Endothelial cell of umbilical vein (primary cell): ENCODE measurements at places on chromosomes 3 and 15. TPM values are rescaled to one million over a fixed set of nuclear protein-coding genes. Genes with fewer than 3 reads are reported as not detected.

DNA sequence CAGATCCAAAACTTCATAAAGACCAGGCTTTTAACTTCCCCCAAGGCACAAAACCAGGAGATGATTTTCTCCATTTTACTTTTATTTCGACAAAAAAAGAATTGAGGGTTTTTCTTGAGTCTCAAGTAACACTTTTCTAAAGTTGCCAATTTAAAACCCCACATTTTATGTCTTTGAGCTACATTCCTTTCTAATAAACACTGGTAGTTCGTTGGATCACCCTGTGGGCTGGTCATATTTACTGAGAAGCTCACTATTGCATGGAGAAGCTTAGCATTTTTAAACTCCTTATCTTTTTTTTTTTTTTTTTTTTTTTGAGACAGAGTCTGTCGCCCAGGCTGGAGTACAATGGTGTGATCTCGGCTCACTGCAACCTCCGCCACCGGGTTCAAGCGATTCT lies 255.1 kb upstream of the TPM1 start:
- no peak for DNase-seq

DNA sequence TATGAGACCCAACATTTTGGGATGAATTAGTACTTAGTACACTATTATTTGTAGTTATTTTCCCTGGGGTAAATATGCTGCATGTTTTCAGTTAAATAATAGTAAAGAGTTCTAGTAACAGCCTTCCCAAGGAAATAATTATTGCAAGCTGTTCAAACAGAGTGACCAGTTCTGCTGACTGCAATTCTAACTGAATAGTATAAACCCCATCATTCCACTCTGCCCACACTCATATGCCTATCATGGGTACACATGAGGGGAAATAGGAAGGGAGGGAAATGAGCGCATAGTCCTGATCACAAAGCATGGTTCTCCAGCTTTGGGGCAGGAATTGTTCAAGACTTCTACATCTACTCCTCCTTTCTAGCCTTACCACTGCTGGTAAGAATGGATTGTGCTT lies 18.7 kb downstream of the UQCC5 start:
- DNase-seq, result no peak

DNA sequence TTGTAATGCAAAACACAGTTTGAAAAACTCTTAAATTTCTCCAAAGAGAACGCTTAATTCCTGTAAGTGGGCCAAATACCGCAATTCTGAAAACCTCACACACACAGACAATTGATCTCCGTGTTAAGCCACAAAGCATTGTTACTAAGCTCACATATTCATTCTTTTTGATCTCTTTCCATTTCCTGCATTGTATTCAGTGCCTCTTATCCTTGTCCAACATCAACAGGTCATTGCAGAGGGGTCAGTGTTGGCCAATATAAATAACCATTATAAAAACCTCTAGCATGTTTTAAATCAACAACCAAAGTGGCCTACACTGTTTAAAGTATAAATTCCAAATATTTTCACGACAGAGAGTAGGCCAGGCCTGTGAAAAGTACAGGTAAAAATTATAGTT lies 171.1 kb downstream of the PDZRN3 start:
- no peak for DNase-seq

- DNase-seq, result no peak
Measured at GRCh38 chr15:61681676-61682075, 378.6 kb downstream of the VPS13C start.

DNA sequence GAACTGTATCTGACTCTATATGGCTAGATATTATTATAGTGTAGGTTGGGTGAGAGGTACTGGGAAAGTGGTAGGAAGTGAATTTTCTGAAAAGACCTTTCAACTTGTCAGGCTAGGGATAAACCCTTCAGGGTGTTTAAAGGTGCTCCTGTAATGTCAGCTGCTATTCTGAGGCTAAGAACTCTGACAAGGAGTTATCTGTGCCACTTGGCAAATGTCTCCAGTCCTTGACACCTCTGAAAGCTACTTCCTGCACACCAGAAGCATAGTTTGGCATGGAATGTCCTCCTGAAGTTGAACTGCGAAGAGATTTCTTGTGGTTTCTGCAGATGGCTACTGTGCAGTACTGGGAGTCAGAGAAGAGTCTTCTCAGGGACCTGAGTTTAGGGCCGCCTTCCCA lies 194.3 kb downstream of the CDIN1 start:
- no peak for DNase-seq

GRCh38 chr3:100209948-100210771 lies 50.6 kb upstream of the TBC1D23 start:
- no peak for DNase-seq

- no peak for DNase-seq
Measured at GRCh38 chr3:73473181-73473897, 151.4 kb downstream of the PDZRN3 start.

- no peak for DNase-seq
Measured at GRCh38 chr3:141795276-141795675, 32.1 kb downstream of the GRK7 start.

DNA sequence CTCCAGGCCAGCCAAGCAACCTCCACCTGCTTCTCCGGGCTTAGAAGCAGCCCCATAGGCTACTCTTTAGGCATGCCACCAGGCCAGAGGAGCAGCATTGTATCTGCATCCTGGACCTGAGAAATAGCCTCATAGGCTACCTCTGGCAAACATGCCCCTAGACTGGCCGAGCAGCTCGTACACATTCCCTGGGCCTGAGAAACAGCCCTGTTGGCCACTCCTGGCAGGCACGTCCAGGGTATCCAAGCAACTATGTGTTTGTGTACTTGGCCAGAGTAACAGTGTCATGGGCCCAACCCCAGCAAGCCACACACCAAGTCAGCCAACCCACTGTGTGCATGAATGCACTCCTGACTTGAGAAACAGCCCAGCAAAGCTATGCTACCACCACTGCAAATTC lies 498.7 kb upstream of the CDIN1 start:
- DNase-seq, result no peak

Gene CNTN3
- 0.03 and 0.08 TPM in 2 replicates for polyA plus RNA-seq

DNA sequence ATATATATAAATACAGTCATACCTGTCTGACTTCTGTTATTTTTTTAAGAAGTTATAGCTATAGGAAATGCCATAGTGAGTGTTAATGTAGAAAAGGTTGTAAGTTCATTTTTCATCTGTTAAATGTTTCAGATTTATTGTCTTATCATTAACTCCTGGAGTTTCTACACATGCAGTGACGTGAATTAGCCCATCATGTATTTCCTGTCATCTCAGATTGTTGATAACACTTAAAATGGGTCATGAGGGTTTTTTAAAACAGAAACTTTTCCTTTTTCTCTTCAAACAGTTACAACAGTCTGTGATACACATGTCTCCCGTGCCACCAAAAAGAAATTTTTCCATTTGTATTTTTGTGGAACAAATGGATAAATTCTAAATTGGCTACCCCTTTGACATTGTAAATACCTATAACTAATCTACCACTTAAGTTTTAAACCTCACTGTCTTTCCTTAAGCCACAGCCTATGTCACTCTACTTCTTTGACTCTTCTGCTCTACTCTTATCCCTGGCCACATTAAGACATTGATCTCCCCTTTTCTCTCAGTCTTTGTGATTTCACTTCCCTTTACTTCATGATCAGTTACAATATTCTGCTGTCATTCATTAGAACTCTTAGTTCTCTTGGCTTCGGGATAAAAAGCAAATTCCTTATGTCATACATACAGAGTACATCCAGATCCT lies 89.1 kb downstream of the NEO1 start:
- no peak for DNase-seq

GRCh38 chr15:69508659-69509058 lies 56.0 kb downstream of the RPLP1 start:
- no peak for DNase-seq

Gene SPINK8
- polyA plus RNA-seq, result not detected in 2 replicates

DNA sequence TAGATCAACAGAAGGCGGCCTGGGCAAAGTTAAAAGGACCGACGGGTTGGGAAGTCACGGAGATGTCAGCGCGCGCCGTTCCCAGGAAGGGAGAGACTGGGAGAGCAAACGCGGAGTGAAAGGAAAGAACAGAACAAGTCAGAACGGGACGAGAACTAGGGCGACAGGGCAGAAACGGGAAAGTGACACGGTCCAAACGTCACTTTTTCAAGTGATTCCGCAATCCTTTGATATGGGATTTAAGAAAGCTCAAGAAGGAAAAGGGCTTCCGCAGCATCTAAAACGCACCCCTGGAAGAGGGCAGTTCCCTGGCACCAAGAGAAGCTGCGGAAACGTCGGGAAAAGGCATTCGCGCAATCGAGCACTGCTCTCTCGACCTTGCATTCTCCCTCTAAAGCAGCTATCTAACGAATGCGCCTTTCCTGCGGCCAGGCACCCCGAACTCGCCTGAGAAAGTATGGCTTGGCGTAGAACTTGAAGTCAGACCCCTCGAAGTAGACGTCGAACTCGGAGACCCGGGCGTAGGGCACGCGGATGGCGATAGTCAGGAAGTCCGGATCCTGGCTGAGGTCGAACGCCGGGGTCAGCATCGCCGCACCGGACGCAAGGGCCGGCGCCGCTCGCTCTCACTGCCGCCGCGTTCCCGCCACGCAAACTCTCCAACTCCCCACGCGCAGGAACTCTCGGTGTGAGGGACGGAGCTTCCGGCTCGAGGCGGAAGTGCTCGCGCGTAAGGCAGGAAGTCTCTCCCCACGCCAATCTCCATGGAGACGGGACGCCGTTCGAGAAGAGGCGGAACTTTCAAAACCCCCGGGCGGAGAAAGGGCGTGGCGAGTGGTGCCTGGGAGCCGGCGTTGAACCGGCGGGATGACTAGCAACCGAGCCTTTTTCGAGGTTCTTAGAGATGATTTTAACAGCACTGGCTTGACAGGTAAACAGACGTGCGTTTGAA lies at the start of gene SHQ1:
TSS of gene SHQ1 (minus strand) at position 695 of the 952 bp plus-strand sequence. CDS start at position 590, 105 bp downstream.
- DNase-seq, result peak; percentile 93
